ENCODE measurements at places on chromosomes 5 and 9. TPM values are rescaled to one million over a fixed set of nuclear protein-coding genes. Genes with fewer than 3 reads are reported as not detected.

Gene SH3GLB2
- 40.5 TPM for total RNA-seq

Gene RPP25L
- total RNA-seq: 48.5 TPM

Gene ARHGAP26
- total RNA-seq: 43.7 TPM

Gene GABRB2
- total RNA-seq: 0.17 TPM

Gene CDH10
- total RNA-seq: not detected

Gene ORM2
- total RNA-seq: not detected

GRCh38 chr5:59471463-59471862 lies 422.1 kb downstream of the PDE4D start:
- H3K27ac ChIP-seq: no peak overlapping the region
- H3K4me3 ChIP-seq: no peak overlapping the region
- DNase-seq: no peak

DNA sequence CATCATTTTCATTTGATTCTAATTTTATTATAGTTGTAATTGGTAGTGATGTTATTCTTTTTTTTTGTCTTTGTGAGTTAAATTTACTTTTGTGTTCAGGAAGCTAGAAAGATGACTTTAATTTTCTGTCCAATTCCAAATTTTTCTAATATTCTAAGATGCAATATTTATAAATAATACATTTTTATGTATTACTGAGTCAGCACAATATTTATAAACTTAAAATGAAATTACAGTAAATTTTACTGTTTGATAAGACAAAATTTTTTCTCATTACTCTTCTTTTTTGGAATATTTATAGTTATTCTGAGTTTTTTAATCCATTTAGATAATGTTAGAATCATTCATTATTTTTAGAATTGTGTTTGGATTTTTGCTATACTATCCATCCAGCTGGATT lies 1637.9 kb upstream of the ACO1 start:
- H3K36me3 ChIP-seq: no peaks in the 10 kb centered on the region
- no peak overlapping the region for H3K27ac ChIP-seq
- no peaks in the 10 kb centered on the region for H3K4me1 ChIP-seq

DNA sequence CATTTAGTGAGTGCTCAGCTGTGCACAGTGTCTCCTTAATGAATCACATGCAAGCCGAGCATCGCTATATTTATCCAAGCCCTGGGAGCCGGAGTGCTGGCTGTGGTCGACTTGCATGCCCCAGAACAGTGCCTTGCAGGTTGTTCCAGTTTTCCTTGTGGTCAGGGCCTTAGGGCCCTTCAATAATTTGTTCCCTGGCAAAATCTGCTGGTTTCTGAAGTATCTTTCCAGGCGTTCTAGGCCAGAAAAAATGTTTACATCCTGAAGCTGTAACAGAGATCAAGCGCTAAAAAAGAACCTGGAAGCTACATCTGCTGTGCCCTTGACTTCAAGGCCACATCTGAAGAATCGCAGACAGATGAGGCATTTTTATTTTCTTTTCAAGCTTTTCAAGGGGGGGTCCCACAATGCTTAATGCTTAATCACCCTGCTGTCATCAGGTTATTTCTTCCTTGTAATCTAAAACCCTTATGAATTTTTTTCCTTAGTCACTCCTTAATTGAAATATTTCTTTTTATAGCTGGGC lies 105.8 kb downstream of the DOCK2 start:
- peak; percentile 11 for DNase-seq
- H3K4me3 ChIP-seq: no peak overlapping the region
- peak overlapping the region; percentile 48 for H3K27ac ChIP-seq
- H3K4me1 ChIP-seq: no peaks in the 10 kb centered on the region

- no peak overlapping the region for H3K4me3 ChIP-seq
- peaks cover 11% of the 10 kb centered on the region for H3K4me1 ChIP-seq
These were observed 25.0 kb upstream of the IL17B start for GRCh38 chr5:149403923-149404745.

DNA sequence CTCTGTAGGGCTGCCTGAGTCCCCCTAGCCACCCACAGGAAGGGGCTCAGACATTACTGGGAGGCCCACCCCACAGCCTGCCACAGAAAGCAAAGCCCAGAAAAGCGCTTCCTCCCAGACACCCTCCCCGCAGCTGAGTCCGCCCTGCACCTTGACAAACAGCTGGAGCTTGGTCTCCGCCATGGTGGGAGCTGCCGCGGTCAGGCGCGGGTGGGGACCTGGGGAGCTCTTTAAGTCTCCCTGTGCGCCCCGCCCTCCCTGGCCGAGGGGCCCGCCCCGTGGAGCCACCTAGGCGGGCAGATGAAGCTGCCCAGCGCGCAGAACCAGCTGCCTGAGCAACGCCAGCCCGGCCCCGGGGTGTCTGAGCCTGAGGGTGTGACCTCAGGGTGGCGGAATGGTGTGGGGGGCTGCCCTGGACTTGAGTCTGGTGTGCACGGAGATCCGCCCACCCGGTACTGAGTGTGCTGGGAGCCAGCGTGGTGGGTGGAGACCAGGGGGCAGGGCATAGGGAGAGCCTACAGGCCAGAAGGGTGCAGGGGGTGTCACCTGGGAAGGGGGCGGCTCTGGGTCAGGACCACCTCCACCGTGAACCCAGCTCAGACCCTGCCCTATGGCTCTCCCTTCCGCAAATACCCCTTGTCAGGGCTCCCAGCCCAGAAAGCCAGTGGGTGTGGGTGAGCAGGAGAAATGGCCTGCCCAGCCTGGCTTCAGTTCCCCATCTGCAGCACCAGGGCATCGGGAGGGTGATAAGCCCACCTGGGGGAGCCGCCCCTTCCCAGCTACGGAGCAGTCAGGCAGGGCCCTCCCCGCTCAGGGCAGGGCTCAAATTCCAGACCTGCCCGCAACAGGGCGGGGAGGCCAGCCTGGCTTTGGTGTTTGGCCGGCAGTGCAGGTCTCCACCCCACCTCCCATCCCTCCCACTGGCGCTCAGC lies at the start of gene CLIC3:
Gene CLIC3 (minus strand): TSS at position 208 of the 932 bp plus-strand sequence. CDS start 25 bp downstream, at position 183.
- peaks cover 50% of the 10 kb centered on the region for H3K4me1 ChIP-seq
- peaks cover 10% of the 10 kb centered on the region for H3K36me3 ChIP-seq
- DNase-seq: peak; percentile 50
- H3K27me3 ChIP-seq: no peaks in the 10 kb centered on the region

- no peaks in the 10 kb centered on the region for H3K36me3 ChIP-seq
- H3K27me3 ChIP-seq: no peaks in the 10 kb centered on the region
- no peaks in the 10 kb centered on the region for H3K4me1 ChIP-seq
These were observed 104.6 kb upstream of the IRX1 start for GRCh38 chr5:3490957-3491507.

DNA sequence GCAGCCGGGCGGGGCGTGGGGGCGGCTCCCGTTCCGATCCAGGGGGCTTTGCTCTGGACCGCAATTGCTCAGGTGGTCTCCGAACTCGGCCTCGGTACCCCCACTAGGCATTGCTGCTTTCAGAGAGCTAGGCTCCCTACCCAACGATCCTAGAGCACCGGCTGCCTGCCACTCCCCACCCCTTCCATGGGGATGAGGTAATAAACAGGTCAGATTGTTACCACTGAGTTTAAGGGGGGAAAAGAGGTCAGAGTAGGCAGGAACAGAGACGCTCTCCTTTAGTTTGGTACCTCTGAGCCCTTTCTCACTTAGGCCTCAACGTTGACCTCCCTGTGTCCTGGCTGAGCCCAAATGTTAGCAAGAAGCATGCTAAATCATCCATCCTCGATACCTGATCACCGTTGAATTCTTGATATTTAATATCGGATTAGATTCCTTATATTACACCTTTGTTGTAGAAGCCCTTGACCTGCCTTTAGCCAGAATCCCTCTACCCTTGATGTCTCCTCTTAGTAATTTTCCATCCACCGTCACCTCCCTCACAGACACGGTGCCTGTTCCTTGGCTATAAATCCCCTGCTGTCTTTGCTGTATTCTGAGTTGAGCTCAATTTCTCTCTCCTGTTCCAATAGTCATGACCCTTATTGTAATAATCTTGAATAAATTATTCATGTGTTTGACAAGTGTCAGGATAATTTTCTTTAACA lies 588 bp upstream of the PLPP1 start:
- H3K4me3 ChIP-seq: peak overlapping the region; percentile 94
- peaks cover 30% of the 10 kb centered on the region for H3K4me1 ChIP-seq
- H3K27ac ChIP-seq: peak overlapping the region; percentile 78
- DNase-seq: no peak

DNA sequence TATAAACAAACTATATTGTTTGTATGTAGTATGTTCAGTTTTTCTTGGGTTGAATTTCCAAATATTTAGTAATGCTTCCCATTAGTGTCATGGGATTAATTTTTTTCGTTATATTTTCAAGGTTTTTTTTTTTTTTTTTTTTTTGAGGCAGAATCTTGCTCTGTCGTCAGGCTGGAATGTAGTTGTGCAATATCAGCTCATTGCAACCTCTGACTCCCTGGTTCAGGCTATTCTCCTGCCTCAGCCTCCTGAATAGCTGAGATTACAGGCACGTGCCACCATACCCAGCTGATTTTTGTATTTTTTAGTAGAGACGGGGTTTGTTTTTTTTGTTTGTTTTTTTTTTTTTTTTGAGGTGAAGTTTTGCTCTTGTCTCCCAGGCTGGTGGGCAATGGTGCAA lies 10.6 kb downstream of the DDX46 start:
- no peak overlapping the region for H3K4me3 ChIP-seq
- no peaks in the 10 kb centered on the region for H3K27me3 ChIP-seq
- DNase-seq: no peak
- H3K4me1 ChIP-seq: no peaks in the 10 kb centered on the region

GRCh38 chr5:176365351-176366231 lies at the start of gene ARL10:
TSS of gene ARL10 (plus strand) at chr5:176365487. CDS start at chr5:176365564, 77 bp downstream.
- H3K27me3 ChIP-seq: peaks cover 21% of the 10 kb centered on the region
- peak within 1 kb of the TSS; percentile 84 for H3K27ac ChIP-seq
- H3K4me1 ChIP-seq: peaks cover 15% of the 10 kb centered on the region
- peak; percentile 59 for DNase-seq

- DNase-seq: no peak
- H3K4me1 ChIP-seq: no peaks in the 10 kb centered on the region
- peak overlapping the region; percentile 62 for H3K27ac ChIP-seq
- H3K4me3 ChIP-seq: peak overlapping the region; percentile 29
These were observed 395.1 kb downstream of the ARHGEF28 start for GRCh38 chr5:74021126-74021525.

DNA sequence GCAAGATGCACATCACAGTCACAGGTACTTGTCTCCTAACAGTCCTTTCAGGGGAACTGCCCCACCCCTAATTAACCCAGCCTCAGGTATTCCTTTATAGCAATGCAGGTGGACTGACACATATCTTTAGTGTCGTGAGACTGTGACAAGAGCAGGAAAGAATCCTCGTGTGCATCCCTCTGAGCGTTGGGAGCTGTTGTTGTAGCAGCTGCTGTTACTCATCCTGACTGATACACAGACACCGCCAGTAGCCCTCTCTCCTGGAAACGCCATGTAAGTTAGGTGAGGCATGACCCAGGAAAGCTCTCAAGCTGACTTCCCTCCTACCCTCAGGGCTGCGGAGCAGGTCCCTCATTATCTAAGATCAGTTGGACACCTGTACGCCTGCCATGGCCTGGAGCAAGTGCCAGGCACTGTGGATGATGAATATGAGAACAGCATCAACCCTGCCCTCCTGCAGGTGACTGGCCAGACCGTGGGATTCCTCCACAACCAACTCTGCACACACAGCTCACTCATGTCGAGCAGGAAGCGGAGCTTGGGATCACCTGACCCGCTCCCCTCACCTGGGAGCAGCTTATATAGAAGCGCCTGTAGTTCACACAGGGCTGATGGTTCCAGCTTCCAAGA lies 10.2 kb upstream of the LCN15 start:
- no peaks in the 10 kb centered on the region for H3K4me1 ChIP-seq
- no peak overlapping the region for H3K27ac ChIP-seq
- DNase-seq: no peak
- H3K4me3 ChIP-seq: no peak overlapping the region
- no peaks in the 10 kb centered on the region for H3K27me3 ChIP-seq
- no peaks in the 10 kb centered on the region for H3K36me3 ChIP-seq

DNA sequence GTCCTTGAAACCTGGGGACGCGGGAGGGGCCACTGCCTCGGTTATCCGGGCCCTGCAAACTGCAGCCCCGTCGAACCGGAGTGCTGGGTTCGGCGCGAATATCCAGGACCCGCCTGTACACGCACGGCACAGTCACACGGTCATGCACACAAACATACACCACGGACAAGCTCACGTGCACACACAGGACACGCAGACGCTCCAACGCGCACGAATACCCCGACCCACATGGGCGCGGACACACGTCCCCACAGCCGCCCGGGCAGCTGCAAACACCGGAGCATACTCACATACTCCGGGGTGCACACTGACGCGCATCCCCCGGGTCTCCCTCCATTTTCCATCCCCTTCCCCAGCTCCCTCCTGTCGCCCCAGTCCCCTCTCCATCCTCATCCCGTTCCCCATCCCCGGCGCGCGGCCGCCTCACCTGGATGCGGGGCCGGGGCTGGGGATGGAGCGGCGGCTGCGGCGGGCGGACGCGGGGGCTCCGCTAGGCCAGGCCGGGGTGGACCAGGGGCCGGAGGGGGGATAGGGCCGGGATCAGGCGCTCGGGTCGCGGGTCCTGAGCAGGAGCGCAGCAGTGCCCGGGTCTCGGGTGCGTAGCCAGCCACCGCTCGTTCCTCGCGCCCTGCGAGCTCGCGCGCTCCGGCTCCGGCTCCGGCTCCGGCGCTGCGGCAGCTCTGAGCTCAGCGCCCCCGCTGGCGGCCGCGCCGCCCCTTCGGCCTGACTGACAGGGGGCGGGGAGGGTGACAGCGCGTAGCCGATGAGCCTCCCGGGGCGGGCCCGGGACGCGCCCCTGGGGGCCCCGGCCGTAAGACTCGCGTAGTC lies at the start of the genes EIF4E1B and SNCB:
Gene EIF4E1B (plus strand): TSS at position 823 of the 828 bp plus-strand sequence. CDS start 12,113 bp downstream, outside the sequence.
Gene SNCB (minus strand): TSS at position 682 of the 828 bp plus-strand sequence. CDS start 880 bp downstream, outside the sequence.
- H3K4me3 ChIP-seq: peak within 1 kb of the TSS; percentile 49
- no peak within 1 kb of the TSS for H3K27ac ChIP-seq
- H3K4me1 ChIP-seq: peaks cover 7% of the 10 kb centered on the region
- H3K36me3 ChIP-seq: no peaks in the 10 kb centered on the region
- peaks cover 95% of the 10 kb centered on the region for H3K27me3 ChIP-seq

DNA sequence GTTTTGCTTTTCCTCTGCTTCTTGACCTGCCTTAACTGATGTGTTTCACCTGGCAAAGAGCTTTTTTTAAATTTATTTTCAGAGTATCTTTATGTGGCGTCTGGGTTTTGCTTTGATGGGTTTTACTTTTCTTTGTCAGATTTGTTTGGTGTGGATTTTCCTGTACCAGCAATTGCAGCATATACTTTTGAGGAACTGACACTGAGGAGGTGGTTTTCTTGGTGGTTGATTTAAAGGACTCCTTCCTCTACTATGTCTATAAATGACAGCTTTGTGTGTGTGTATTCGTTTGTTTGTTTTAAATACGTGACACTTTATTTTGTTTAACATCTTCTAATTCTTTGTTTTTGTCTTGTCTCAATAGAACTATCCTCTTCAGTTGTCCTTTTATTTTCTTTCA lies 1071.9 kb upstream of the ARRDC3 start:
- H3K27ac ChIP-seq: no peak overlapping the region
- H3K36me3 ChIP-seq: no peaks in the 10 kb centered on the region
- DNase-seq: no peak
- H3K4me3 ChIP-seq: no peak overlapping the region

- H3K27me3 ChIP-seq: no peaks in the 10 kb centered on the region
- no peaks in the 10 kb centered on the region for H3K36me3 ChIP-seq
- peak overlapping the region; percentile 52 for H3K27ac ChIP-seq
- no peak for DNase-seq
- H3K4me3 ChIP-seq: no peak overlapping the region
- peaks cover 13% of the 10 kb centered on the region for H3K4me1 ChIP-seq
These were observed 7.0 kb downstream of the NOP16 start for GRCh38 chr5:176381423-176381822.

GRCh38 chr5:135024956-135025729 lies 8.9 kb downstream of the PITX1 start:
- peaks cover 60% of the 10 kb centered on the region for H3K27me3 ChIP-seq
- peaks cover 19% of the 10 kb centered on the region for H3K4me1 ChIP-seq
- DNase-seq: no peak
- H3K4me3 ChIP-seq: no peak overlapping the region
- H3K27ac ChIP-seq: no peak overlapping the region

- peak overlapping the region; percentile 40 for H3K4me3 ChIP-seq
- DNase-seq: no peak
- no peaks in the 10 kb centered on the region for H3K36me3 ChIP-seq
- H3K27me3 ChIP-seq: no peaks in the 10 kb centered on the region
- peaks cover 30% of the 10 kb centered on the region for H3K4me1 ChIP-seq
These were observed 80.8 kb upstream of the IER5L start for GRCh38 chr9:129258823-129259301.

All from heart right ventricle (tissue), 16 donors.